ENCODE measurements at places on chromosomes 5 and 9.
A peak's percentile ranks its signal among the peaks of the same experiment; 100 is the strongest.

DNA sequence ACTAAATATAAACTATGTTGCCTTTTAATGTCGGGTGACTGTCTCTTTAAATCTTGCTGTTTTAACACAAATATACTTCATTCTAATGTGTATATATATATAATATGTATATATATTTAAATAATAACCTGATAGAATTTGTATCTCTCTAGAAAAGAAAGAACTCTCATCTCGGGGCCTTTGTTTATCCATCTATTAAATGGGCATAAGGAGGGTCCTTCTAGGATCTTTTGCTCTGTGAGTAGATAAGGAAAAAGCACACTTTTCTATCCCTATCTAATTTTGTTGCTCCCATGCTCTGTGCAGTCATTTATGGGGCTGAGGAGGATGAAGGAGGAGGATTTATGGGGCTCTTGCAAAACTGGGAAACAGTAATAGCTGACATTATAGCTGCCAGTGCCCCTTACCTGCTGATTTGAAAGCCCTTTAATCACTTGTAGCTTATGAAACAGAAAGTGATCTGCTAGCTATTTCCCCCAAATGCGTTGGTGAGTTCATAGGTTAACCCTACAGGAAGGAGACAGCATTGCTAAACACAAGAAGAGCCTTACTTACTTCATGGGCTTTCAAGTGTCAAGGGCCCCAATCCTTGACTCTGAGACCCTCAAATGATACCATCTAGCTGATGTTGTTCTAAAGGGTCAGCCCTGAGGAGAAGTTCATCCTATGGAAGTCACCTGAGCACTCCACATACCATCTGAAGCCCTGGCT lies 5.8 kb upstream of the PPARGC1B start:
- no peak for DNase-seq

- no peak for DNase-seq
These were observed 59.5 kb downstream of the FBXO38 start for GRCh38 chr5:148443241-148443640.

- no peak for DNase-seq
These were observed 1290.3 kb upstream of the CDH9 start for GRCh38 chr5:28328681-28329080.

GRCh38 chr5:168066536-168067208 lies 224.8 kb upstream of the WWC1 start:
- no peak for DNase-seq

DNA sequence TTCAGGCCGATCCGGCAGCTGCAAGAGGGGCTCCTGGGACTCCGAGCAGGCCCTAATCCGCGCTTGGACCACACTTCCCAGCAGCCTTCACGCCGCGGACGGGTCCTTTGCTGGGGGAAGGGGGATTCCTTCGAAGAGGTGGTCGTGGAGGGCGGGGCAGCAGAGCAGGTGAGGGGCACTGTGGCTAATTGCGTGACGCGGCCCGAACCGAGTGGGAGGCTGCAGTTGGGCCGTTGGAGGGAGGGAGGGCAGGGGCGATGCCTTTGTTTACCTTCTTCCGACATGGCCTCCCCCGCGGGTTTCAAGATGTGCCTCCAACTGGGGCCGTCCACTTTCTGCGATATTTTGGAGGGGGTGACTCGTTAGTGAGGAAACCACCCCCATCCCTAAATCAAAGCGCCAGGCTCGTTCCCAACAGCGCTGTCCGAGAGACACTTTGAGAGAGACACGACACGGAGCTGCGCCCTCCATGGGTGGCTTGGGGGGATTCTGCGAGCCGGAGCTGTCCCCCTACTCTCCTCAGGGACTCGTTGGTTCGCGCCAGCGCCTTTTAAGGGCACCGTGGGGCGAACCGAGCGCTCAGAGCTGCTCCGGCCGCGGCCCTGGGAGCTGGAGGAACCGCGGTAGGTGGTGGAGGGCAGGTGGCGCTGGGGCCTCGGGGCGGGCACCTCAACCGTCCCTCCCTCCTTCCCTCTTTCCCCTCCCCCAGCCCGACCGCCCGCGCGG lies at the start of gene FAM53C:
FAM53C (plus strand) TSS at position 582 of the 726 bp plus-strand sequence. CDS start 3,070 bp downstream, outside the sequence.
- peak; percentile 87 for DNase-seq

DNA sequence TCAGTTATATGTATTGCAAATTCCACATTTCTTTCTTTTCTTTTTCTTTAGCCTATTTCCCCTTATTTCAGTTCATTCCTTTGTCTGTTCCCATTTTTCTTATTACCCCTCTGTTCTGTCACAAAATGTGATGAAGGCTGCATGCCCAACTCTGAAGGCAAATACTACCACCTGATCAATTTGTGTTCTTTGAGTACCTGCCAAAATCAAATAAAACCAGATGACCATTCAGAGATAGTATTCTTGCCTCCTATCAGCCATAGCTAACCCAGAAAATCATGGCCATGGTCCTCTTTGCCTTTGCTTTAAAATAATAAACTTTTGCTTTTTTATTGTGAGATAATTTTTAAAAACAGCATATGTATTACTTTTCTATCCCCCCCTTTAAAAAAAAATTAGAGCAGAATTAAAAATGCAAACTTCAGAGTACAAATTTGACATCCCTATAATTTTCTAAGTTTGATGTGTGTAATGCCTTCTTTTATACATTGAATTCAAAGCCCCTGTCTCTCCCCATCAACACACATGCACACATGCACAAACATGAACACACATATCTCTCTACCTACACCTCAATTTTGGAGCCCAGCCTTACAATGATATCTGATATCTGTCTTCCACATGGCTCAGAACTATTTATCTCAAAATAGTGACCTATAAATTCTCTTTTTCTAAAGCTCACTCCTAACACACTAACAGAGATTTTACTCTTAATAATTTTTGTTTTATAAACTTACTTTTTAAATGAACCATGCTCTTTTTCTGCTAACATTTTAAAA lies 3.5 kb downstream of the RFESD start:
- DNase-seq, result no peak

DNA sequence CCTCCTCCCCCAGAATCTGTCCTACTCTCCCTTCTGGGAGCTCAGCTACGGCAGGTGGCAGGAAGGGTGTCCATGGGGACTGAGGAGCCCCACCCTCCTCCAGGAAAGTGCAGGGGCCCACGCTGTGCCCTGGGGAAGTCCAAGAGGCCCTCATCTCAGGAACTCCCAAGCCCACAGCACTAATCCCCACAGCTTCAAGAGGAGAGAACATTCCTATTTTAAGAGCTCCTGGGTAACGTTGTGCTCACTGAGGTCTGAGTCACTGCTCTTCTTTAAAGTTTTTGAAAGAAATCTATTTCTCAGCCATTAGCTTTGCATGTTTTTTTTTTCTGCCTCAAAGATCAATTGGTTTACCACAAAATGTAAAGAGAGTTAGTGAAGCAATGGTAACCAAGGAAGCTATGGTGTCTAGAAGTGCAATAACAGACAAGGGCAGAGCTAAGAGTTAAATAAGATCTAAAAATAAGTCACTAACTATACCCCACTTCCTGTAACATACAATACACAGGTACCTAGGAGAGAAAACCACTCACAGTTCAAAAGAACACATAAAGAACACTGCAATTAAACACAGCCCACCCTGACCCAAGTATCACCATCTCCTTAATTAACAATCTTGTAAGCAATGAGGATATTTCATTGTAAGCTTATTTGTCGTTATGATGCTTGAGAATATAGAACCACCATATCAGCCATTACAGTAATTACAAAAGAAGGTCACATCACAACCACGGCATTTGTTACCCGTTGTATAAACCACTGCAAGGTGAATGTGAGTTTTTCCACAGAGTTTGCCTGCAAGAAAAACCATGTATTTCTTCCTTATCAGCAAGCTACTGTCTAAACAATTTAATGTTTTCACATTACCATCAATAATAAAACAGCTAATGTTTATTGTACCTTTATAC lies 382.3 kb upstream of the SLC30A5 start:
- no peak for DNase-seq

DNA sequence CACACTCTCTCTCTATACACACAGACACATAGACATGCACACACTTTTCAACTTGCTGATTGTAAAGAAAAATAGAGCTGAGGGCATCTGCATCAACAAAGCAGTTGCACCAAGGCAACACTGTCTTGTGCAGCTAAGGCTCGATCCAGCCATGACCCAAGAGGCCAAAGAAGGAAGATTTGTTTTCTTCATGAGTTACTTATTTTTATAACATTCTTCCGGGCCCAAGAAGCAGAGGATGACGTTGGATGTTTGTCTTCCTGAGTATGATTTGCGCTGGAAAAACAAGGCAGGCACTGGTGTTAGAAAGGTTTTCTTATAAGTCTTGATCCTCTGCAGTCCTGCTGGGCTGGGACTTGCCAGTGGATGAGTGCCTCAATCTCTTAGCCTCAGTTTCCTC lies 344.1 kb downstream of the ADAMTS6 start:
- no peak for DNase-seq

- DNase-seq, result no peak
These were observed 20.9 kb downstream of the OR2Y1 start for GRCh38 chr5:180718810-180719453.

GRCh38 chr9:113468716-113469448 lies 5.4 kb downstream of the RGS3 start:
- DNase-seq, result no peak

DNA sequence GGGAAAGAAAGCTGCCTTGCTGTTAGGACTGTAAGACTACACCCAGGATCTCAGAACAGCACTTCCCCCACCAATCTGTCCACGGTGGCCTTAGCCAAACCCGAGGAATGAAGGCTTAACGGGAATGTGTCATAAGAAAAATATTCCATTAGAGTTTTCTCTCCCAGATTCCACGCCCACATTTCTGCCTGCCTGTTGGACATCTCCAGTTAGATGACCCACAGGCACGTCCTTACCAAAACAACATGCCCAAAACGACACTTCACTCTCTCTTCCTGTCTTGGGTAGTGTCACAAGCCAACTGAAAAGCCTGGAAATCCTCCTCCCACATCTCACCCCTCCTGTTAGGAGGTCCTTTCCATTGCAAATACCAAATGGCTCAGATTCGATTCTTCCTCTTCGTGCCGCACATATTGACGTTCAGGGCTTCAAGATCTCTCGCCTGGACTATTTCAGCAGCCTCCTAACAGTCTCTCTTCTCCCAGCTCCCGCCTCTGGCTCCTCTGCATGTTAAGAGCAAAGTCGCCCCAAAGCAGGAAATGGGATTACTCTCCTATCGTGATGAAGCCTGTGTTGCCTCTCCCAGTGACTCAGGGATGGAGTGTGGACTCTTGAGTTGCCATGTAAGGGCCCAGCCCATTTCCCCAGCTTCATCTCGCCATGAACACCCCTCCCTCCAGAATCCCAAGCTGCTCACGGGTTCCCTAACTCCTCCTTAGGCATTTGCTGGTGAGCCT lies 159.3 kb downstream of the NR3C1 start:
- DNase-seq, result no peak

- no peak for DNase-seq
These were observed 92.5 kb upstream of the TNFSF8 start for GRCh38 chr9:115022760-115023434.

GRCh38 chr5:55037046-55037771 lies 13.2 kb downstream of the GZMK start:
- peak; percentile 42 for DNase-seq

DNA sequence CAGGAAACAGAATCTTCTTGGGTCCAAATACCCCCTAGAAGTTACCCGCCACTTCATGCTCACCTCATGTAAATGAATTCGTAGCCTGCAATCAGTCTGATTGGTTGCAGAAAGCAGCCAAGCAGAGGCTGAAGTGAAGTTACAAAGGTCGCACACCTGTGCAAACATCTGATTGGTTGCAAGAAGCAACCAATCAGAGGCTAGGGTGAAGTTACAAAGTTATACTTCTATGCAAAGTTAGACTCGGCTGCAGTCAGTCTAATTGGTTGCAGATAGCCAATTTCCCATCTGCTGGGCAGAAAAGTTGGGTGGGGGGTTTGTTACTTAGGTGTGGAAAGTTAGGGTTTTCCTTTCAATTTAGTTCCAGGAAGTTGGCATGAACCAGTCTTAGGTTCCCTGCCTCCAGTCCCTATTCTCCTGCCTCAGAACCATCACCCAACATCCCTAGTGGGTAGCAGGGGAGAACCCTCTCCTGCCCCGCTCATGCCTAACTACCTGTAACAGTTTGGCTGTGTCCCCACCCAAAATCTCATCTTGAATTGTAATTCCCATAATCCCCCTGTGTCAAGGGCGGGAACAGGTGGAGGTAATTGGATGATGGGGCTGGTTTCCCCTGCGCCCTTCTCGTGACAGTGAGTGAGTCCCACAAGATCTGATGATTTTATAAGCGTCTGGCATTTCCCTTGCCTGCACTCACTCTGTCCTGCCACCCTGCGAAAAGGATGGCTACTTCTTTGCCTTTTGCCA lies 1.2 kb upstream of the RUSC2 start:
- DNase-seq, result no peak

- no peak for DNase-seq
These were observed 13.9 kb downstream of the NINJ1 start for GRCh38 chr9:93119953-93120845.

DNA sequence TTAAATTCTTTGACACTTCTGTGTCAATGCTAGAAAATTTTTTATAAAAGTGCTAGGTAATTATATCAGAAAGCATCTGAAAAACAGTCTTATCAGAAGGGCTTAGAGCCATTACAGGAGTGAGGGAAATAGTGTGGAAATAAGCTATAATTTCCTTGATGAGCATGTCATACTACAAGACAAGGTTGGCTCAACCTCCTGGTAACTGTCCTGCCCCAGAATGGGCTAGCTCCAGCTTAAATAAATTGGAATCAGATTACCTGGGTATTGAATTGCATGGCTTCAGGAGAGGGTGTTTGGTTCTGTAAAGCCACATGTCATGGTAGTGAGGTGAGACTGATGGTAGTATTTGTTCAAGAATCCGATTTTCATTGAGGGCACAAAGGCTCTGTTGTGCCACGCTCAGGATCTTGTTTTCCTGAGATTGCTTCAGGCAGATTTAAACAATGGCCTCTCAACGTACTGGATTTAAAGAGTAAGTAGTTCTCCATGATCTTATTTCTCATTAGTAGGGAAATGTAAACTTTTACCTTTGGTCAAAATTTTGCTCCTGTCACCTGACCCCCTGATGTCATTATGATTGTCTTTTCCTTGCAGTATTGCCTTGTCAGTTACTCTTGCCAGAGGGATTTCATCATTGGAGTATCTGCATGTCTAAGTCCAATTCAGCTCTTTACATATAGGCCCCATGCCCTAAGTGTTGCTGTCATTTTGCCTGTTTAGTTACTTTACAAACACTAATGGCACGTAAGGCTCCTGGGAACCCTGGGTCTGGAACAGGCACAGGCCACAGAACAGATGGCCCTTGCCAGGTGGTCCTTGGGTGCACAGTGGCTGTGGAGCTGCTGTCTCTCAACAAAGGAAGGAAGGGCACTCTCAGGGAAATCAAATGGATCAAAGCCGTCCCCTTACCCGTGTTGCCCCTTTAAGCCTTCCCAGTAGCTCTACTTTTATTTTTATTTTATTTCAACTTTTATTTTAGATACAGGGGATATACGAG lies 21.3 kb downstream of the TRIO start:
- DNase-seq, result no peak

GRCh38 chr5:19917588-19918122 lies 70.3 kb downstream of the CDH18 start:
- DNase-seq, result no peak

DNA sequence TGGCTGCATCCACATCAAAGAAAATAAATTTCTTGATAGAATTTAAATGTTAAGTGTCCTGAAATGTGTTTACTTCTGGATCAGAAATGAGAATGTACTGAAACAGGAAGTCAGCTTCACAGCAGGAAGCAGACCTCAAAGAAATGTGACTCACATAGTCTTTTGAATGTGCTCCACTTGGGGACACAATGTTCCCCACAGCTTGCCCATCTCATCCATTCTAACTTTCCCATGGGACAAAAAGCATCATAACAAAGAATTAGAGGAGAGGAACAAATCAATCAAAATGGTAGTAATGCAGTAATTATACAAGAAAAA lies 85.7 kb downstream of the GRAMD2B start:
- no peak for DNase-seq
